PC-3 (cell line): ENCODE measurements at places on chromosomes 6 and 20.

DNA sequence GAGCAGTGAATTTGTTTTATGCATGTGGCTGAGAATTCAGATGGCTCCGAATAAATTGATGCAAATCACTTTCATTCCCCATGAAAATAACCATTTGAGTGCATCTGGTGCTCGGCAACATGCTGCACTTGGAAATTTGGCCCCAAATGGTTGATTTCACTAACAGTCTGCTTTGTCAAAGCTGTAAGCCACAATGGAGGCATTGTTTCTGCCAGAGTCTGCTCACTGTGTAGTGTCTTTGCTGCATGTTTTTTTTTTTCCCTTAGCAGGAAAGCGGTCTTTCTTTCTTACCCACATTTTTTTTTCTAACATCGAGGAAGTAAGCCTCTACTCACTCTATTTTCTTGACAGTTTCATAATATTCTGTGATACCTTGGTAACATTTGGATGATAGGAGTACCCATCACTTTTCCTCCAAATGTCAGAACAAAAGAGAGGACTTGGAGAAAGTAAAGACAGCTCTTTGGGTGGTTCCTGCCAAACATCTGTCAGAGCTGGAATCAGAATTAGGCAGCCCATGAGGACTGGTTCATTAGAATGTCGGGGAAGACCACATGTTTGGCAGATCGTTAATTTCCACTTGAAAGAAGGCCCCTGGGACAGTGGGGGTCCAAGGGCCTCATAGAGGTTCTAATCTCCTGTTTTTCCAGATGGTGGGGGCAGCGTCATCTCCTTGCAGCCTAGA is 149.5 kb downstream of the DOK5 start:
- no peak for DNase-seq

DNA sequence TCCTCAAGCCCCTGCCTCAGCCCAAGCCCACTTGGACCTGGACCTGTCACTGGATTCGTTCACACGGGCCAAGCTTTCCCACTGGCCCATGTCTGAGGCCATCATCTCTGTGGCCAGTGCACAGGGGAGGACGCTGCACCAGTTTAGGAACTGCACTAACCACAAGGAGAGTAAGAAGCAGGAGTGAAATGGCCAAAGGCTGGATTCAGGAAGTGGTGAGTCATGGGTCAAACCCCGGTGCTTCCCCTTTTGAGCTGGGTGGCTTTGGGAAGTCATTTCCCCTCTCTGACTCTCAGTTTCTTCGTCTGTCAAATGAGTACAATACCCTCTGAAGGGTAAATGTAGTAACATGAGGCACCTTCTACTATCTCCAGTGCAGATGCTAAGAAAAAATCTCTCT is 87.9 kb downstream of the CD40 start:
- DNase-seq = peak; percentile 68

GRCh38 chr20:53935344-53936084 is 134.9 kb downstream of the BCAS1 start:
- no peak for DNase-seq

DNA sequence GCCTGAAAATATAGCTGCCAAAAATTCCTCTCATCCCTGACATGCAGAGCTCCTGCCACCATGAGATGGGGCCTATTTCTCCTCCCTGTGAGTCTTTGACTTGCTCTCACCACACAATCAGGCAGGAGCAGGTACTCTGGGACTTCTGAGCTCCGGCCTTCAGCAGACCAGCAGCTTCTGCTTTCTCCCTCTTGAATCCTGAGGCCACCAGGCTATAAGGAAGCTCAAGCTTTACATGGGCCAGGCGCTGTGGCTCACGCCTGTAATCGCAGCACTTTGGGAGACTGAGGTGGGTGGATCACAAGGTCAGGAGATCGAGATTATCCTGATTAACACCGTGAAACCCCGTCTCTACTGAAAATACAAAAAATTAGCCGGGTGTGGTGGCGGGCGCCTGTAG is 238.7 kb upstream of the RREB1 start:
- no peak for DNase-seq

DNA sequence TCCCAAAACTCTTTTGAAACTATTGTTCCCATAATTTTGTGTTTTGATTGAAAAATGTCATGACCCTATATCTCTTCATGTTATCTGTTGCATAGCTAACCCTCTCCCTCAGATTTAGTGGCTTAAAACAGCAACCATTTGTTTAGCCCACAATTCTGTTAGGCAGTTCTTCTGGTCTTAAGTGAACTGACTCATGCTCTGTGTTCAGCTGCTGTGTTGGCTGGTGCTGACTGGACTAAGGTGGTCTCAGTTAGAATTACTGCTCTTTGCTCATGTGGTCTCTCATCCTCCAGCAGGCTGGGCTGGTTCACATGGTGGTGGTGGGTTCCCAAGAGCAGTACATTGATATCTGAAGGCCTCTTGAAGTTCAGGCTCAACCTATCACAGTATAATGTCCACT is 80.8 kb downstream of the KHDC1L start:
- DNase-seq = no peak

DNA sequence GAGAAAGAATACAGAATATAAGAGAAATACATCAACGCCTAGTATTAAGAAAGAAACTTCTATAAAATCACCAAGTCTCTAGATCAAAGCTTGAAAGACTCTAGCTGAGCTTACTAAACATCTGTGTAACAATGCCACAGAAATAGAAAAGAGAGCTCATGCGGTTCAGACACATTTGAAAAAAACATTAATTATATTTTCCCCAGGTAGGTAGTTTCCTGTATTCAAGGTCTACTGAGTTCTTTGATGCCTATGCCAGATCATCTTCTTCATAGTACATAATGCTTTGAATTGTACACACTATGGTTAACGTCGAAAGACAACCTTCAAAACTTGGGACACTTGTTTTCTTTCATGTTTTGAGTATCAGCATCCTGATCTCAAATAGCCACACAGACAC is 11.3 kb downstream of the MOXD1 start:
- DNase-seq = no peak

DNA sequence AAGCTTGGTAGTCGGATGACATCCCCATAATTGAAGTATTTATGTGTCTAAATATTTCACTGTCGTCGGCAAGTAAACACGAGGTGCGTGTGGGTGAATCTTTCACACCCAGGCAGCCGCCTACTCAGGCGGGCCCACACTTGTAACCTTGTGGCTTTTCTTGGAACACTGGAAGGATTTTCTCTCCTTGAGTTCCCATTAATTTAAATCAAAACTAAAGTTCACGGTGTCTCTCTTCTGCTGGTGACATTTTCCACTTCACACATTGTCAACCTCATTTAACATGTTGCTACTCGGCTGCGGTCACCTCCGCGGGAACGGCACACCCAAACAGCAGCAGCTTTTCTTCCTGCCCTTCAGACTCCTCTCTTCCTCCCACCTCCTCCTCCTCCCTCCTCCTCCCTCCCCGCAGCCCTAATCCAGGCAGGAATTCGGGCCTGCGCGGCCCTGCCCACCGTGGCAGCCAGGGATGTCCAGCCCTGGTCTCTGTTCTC is 336.6 kb downstream of the QKI start:
- no peak for DNase-seq

DNA sequence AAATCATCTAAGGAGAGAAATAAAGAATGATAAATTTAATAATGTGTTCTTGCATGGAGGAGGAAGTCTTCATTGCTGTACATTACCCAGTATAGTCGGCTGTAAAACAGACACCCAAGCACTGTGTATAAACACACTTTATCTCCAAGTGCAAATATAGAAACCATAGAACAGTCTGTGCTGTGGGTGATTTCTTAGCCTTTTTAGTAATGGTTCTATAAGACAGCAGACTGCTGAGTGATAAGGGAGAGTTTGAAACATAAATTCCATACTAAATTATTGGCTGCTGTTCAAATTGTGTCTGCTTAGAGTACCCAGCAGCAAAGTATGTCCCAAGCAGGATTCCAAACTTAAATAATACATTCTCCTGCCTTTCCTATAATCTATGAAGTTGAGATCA is 4.6 kb downstream of the FILIP1 start:
- DNase-seq = no peak

- DNase-seq = no peak
These were observed 19.8 kb downstream of the DACT2 start for GRCh38 chr6:168299541-168300511.

- no peak for DNase-seq
These were observed 74.6 kb downstream of the RPP40 start for GRCh38 chr6:4929097-4929718.

GRCh38 chr6:37920667-37921066 is 101.1 kb downstream of the ZFAND3 start:
- DNase-seq = peak; percentile 71

DNA sequence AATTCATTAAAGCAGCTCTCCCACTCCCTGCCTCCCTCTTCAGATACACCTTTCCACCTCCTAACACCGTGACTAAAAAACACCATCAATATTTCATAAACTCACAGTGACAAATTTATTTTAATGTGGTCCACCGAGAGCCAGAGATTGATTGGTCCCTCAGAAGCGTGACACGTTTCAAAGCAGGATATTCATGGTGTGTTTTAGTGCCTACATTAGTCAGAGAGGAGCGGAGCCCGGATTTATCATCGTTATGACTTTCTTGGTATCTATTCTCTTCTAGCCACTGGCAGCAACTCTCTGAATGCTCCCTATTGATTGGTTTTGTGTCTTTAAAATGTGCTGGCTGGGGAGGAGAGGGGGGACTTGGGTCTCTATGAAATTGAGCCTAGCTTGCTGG is 265.3 kb downstream of the DHX35 start:
- no peak for DNase-seq

DNA sequence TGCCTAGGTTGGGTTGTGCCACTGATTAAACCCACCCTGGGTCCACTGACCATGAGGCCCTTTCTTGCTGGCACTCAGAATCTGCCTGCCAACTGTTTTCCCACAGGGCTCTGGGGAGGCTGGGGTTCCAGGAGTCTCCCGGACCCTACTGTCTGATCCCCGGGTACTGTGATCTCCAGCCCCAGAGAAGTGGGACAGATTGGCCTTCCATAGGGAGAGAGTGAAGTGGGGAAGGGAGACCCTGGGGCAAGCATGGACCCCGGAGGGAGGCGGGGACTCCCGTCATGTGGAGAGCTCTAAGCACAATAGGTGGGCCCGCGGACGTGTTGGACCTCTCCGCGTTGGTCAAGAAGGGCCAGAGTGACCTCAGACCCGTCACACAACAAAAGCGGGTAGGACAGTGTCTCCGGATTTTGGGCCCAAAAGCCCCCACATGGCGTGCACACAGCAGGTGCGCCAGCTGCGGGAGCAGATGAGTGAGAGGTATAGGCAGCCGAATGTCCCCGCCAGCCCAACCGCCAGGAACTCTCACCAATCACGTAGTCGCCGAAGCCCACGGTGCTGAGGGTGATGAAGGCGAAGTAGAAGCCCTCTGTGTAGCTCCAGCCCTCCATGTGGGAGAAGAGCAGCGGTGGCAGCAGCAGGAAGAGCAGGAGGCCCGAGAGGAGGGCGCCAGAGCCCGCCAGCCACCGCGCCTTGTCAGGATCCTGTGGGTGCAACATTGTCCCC is 10.6 kb downstream of the KCNK17 start:
- no peak for DNase-seq

GRCh38 chr20:10625641-10626040 is 48.2 kb downstream of the JAG1 start:
- no peak for DNase-seq

DNA sequence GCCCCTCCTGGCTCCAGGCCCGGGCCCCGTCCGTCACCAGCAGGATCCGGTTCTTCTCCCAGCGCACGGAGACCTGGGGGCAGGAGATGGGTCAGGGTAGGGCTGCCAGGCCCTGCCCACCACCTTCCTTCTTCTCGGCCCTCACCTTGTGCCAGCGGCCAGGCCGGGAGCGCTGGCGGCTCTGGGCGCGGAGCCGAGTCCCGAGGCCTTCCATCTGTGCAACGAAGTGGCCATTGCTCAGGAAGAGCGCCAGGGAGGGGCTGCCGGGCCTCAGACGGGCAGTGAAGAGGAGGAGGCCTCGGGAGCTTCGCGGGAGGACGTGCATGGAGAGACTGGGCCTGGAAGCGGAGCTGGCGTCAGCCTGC is 7.9 kb downstream of the ADRM1 start:
- DNase-seq = no peak

DNA sequence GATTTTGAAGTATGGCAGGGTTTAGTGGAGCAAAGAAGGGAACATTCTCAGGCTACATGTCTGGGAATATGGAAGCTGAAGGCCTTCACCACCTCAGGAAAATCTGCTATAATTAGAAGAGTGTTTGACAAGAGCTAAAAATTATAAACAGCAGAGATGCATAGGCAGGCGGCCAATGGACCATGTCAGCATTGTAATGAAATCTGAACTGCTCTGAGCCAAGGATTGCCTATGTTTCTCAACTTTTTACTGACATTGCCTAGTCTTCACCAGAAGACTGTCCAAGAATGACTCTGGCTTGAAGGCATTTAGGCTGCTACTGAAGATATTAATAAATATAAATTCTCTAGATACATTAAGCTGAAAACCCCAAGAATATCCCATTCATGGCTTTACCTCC is 84.1 kb downstream of the C6orf52 start:
- DNase-seq = no peak

GRCh38 chr6:75611702-75612375 is 10.2 kb downstream of the SENP6 start:
- DNase-seq = no peak

DNA sequence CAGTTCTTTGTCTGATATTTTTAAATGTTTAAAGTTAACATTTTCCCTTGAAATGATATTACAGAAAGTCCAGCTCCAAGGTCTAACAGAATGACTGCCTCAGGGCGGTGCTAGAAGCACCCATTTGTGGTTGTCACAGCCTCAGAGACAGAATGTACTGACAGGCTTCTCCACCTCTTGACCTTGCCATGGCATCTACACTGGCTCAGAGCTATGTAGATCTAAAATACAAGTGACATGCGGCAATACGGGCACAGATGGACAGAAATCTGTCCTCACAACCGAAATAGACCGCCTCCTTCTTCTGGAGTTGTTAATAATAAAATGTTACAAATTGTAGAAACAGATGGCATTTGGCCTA is 167.2 kb upstream of the THEMIS start:
- no peak for DNase-seq

DNA sequence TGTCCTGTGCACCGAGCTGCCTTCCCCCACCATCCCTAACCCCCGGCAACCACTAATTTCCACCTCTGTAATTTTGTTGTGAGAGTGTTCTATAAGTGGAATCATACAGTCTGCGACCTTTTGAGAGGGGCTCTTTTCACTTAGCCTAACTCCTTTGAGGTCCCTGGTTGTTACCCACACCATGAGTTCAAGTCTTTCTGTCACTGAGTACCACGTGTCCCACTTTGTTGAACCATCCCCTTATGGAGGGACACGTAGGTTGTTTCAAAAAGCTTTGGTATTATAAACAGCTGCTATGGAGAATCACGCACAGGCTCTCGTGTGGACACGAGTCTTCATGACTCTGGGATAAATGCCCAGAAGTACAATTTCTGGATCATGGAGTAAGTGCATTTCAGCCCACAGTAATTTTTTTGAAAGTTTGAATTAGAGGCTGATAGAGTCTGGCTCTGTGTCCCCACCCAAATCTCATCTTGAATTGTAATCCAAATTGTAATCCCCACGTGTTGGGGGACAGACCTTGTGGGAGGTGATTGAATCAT is 9.5 kb downstream of the FAM209B start:
- no peak for DNase-seq

GRCh38 chr20:23875606-23876237 is 3.8 kb downstream of the CST5 start:
- DNase-seq = no peak
